ENCODE measurements at places on chromosomes 5 and 9.

GRCh38 chr5:119449882-119450281, 2.4 kb upstream of the HSD17B4 start:
- no peak for DNase-seq

GRCh38 chr9:33263131-33264002, 1.1 kb downstream of the BAG1 start:
- peak; percentile 16 for DNase-seq

DNA sequence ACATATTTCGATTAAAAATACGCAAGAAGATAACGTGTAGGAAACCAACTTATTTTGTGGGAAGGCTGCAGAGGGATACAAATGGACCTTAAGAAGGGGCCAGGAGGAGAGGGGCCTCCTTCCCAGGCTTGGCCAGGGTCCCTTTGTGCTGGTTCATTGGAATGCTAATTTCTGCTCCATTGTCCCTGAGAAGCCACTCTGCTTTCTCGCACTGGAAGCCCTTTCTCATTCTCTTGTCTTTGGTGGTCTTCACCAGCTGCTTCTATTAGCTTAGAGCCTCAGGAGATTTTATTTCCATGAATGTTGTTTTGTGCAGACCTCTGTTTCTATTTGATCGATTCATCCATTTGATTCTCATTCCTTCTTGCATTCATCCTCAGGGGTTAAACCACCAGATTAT, 325.4 kb downstream of the TMEM38B start:
- DNase-seq: no peak

GRCh38 chr9:130069048-130069447, 15.3 kb downstream of the GPR107 start:
- DNase-seq: no peak

DNA sequence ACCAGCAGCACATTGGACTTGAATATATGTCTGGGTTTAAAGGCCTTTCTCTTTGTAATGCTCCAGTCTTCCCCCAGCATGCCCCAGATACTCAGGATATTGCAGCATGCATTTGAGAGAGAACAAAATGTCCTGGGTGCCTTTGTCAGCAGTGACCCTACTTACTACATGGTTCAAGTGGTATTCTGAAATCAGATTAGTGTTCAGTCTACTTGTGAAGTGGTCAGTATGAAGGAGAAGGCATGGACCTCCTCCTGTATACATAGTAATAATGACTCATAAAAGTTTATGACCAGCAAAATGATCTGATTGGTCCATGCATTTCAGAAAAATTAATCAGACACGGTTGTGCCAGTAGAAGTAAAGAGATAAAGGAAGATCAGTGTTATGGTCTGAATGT, 25.4 kb downstream of the GPR21 start:
- no peak for DNase-seq

- no peak for DNase-seq
Measured at GRCh38 chr5:135599421-135600151, 20.8 kb upstream of the CXCL14 start.

All from B cell (primary cell).